ENCODE measurements at places on chromosomes 4 and X. TPM values are rescaled to one million over a fixed set of nuclear protein-coding genes. Genes with fewer than 3 reads are reported as not detected.

PDCL2 gene
- not detected for total RNA-seq

GATA1 gene
- not detected for total RNA-seq

MCTS1 gene
- total RNA-seq, result 34.4 TPM

OPRPN gene
- total RNA-seq, result not detected

GRCh38 chr4:154314248-154314647 is 177.4 kb downstream of the DCHS2 start:
- peak; percentile 43 for DNase-seq

DNA sequence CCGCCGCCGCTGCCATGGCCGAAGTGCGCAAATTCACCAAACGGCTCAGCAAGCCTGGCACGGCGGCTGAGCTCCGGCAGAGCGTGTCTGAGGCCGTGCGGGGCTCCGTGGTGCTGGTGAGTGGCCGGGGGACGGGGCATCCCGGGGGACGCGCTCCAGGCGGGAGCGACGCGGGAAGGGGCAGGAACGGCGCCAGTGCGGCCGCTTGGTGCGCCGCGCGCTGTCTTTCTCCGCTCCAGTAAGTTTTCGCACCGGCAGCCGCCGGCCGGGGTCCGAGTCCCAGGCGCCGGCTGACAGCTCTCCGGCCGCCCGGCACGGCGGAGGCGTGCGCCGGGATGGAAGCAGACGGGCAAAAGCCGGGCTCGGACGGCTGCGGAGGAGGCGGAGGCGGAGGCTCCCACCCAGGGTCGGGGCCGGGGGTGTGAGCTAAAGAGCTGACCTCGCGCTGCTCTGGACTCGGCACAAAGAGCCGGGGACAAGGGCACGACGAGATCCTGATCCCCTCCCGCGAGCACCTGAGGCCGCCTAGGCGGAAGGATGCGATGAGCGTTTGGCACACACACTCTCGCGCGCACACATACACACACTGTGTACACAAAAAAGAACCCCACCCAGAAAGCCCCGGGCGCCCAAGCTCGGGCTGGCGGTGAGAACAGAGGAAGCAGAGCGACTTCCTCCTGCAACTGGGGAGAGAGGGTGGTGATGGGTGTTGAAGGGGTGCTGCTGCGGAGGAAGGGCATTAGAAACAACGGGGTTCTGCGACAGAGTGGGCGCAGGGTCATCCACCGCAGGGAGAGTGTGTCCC is 545 bp downstream of the DOCK11 start:
- DNase-seq, result peak; percentile 42

DNA sequence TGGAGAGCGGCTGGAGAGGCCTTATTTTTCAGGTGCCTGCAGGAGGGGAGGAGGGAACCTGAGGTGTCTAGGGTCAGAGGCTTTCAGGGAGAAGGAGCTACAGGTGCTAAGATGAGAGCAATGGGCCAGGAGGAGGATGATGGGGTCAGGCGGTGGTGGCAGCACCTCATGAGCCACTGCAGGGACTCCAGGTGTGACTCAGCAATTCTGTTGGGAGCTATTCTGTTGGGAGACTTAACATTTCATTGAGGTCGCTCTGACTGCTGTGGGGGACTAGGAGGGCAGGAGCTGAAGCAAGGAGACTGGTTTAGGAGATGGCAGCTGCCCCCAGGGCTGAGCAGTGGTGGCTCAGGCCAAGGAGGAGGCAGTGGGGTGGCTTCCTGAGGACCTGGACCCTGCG is 65.0 kb downstream of the CLDN34 start:
- no peak for DNase-seq

- peak; percentile 21 for DNase-seq
Measured at GRCh38 chr4:68871809-68872642, 56.2 kb downstream of the UGT2B10 start.

DNA sequence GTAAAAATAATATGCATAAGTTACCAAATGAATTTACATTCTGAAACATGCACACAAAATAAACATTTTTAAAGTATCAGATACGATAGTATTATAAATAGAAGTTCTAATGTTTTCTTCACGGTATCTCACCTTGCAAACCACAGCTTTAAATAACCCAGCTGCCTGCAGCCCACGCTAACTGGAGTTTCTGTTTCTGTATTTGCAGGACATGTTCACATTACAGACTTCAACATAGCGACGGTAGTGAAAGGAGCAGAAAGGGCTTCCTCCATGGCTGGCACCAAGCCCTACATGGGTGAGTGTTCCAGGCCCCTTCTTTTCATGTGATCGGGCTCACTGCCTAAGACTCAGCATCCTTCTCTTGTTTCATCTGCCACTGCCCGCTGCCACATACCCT is 291.7 kb downstream of the EVC2 start:
- DNase-seq, result no peak

- no peak for DNase-seq
Measured at GRCh38 chr4:119221412-119221811, 8.9 kb downstream of the USP53 start.

DNA sequence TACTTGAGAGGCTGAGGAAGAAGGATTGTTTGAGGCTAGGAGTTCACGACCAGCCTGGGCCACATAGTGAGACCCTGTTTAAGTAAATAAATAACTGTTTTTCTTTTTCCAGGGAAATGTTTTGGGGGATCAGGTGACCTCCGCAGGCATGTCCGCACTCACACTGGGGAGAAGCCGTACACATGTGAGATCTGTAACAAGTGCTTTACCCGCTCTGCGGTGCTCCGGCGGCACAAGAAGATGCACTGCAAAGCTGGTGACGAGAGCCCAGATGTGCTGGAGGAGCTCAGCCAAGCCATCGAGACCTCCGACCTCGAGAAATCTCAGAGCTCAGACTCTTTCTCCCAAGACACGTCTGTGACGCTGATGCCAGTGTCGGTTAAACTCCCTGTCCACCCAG is 30.5 kb downstream of the ZBTB49 start:
- DNase-seq, result no peak

- peak; percentile 32 for DNase-seq
Measured at GRCh38 chr4:38461342-38461741, 202.7 kb upstream of the KLF3 start.

GRCh38 chrX:131588995-131589394 is 45.1 kb downstream of the OR13H1 start:
- DNase-seq, result no peak

DNA sequence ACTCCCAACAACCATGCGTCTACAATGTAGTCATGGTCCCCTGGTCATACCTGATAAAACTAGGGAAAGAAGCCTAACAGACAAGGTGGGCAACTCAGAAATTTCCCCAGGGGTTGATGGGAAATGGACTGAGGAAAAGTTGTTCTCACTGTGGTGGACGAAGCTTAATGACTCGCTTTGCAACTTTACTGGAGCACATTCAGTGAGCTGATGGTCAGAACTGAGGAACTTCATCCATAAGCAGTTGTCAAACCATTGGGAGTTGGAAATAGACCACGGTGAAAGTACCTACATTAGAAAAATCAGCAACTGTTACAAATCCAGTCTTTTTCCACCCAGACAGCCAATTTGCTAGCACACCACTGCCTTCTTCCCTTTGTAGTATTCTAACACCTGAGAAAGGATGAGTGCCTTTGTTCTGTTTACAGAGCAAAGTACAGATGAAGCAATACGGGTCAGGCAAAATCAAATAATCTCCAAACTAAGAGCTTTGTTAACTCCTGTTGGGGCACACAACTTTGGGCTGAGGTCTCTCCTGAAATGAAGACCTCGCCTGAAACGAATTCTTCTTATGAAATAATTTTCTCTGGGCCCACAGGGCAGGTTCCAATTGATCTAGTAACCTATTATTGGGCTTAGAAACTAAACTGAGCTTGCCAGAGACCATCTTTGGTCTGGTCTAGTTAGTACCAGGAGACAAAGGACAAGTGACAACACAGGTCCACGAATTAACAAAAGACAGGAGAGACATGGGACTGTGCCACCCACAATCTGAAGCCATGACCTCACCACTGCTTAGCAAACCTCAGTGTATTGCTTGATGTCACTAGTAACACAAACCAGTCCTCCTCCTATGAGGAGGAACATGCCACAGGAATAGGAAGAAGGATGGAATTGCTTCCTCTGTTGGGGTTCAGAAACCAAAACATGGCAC is 58.9 kb upstream of the NFKB1 start:
- DNase-seq, result no peak

DNA sequence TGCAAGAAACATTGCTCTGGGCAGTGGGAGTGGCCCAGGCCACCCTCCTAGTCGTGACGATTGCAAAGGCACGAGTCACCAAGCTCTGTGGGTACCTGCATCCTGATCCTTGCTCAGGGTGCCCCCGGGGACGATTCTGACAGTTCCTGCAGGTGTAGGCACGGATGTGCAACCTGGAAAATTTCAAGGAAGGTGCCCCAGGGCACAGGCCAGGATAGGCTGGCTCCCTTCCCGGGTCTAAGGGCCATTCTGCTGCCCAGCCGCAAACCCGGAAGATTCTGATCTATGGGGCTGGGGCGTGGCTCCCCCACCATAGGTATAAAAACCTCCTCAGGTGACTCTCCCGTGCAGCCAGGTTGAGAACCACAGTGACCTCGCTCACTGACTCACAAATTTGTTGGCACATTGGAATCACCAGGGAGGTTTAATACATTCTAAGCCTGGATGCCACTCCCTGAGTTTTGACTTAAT is 228.5 kb downstream of the PTTG2 start:
- DNase-seq, result no peak

- no peak for DNase-seq
Measured at GRCh38 chrX:119667111-119667878, 25.7 kb downstream of the SEPTIN6 start.

- DNase-seq, result no peak
Measured at GRCh38 chrX:38142610-38143009, 78.1 kb downstream of the SRPX start.

DNA sequence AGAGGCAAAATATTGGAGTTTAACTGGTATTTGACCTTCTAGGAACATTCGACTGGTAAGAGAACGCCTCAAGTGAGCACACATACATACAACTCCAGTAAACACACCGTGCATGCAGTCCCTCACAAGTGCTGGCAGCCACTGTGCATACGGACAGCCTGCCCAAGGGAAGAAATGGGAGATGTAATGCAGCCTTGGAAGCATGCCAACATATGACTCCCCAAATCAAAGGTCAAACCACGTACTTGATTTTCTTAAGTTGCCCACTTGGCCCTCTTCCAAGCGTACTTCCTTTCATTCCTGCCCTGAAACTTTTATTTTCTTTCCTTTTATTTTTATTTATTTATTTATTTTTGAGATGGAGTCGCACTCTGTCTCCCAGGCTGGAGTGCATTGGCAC is 206.6 kb downstream of the SPRY1 start:
- no peak for DNase-seq

GRCh38 chr4:64857198-64857597 is 447.9 kb upstream of the TECRL start:
- no peak for DNase-seq

DNA sequence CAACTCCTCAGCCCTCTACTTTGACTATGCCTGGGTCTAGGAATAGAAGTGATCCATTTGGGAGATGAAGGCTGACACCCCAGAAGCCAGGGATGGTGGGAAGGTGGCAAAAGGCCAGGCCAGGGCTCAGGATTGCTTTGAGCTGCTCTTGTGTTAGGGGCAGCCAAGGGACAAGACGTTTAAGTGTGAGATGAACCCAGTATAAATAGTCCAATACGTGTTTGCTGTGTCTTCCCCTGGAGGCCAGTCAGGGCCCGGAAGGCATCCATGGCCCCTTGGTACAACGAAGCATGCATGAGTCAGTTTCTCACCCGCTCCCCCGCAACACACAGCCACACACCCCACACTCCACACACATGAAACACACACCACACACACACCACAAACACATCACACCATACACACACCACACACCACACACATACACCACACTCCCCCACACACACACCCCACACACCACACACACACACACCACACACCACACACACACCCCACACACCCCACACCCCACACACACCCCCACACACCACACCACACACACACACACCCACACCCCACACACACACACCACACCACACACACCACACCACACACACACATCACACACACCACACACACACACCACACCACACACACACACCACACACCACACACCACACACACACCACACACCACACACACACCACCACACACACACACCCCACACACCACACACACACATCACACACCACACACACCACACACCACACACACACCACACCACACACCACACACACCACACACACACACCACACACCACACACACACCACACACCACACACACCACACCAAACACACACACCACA is 5.1 kb downstream of the STARD8 start:
- no peak for DNase-seq

Measured in GM23338 (cell line).